ENCODE measurements at places on chromosomes 4 and X. TPM values are rescaled to one million over a fixed set of nuclear protein-coding genes. Genes with fewer than 3 reads are reported as not detected.

GRCh38 chrX:96776966-96777365, 92.3 kb downstream of the DIAPH2 start:
- H3K27me3 ChIP-seq, result no peaks in the 10 kb centered on the region
- no peak overlapping the region for H3K27ac ChIP-seq
- DNase-seq, result no peak
- H3K4me1 ChIP-seq, result no peaks in the 10 kb centered on the region
- H3K36me3 ChIP-seq, result no peaks in the 10 kb centered on the region

DNA sequence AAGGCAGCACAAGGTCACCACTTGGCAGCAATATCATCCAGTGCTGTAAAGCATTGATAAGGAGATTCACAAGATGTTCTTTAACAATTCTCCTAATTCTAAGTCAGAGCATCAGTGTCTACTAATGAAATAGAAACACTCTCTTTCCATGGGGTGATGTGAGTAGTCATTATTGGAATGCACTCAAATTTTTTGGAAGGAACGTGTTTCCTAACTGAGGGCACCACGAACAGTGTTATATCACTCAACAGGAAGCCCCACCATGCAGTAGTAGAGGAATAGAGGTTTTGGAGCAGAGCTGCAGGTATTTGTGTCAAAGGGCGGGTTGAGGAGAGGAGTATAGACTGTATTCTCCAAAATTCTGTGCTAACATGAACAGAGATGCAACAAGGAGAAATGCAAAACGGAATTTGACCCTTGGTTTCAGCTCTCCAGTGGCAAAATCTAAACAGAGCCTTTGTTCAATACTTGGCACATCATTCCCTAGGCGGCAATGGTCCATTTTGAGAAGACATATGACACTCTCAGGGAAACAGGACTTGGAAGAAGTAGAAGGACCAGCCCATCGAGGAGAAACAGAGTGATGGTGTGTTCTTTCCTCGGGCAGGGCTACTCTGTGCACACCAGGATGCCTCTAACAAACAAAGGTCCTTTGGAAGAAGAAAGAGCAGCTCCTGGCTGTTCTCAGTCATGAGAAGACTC, 98.9 kb downstream of the CPEB2 start:
- no peak for DNase-seq
- no peak overlapping the region for H3K4me3 ChIP-seq
- H3K4me1 ChIP-seq, result no peaks in the 10 kb centered on the region
- H3K27me3 ChIP-seq, result no peaks in the 10 kb centered on the region
- no peak overlapping the region for H3K27ac ChIP-seq

DNA sequence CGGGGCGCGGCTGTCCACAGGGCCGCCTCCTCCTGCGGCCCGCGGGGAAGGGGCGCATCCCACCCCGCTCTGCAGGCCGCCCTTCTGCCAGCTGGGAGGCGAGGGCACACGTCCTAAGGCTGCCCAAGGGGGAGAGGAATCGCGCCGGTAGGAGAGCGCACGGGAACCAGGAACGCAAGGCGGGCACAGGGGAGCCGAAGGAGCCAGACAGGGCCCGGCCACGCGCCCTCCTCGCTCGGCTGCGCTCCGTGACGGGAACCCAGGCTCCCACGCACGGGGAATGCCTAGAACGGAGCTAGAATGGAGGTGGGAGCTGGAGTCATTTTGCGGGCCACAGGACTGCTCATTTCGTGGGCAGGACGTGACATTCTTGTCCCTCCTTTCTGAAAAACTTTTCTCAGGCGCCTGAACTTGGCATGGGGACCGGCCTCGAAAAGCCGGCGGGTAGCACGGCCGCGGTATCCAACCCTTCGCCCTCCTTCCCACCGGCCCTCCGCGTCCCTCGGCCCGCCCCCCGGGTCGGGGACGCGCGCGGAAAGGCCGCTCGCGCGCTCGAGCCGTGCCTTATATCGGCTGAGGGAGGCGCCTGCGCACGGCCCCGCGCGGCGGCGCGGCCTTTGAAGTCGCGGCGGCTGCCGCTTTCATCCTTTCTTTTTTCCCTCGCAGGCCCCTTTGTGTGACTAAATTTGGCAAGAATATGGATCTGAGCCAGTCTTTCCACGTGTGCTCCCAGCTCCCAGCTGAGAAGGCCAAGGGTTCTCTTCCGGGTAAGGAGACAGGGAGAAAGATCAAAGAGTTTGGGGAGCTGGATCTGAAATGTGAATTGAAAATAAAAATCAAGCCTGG, 4.2 kb upstream of the LEF1 start:
- peak overlapping the region; percentile 71 for H3K4me3 ChIP-seq
- no peaks in the 10 kb centered on the region for H3K36me3 ChIP-seq
- peaks cover 33% of the 10 kb centered on the region for H3K4me1 ChIP-seq
- H3K27me3 ChIP-seq, result no peaks in the 10 kb centered on the region
- H3K27ac ChIP-seq, result peak overlapping the region; percentile 33
- DNase-seq, result peak; percentile 63

- no peak overlapping the region for H3K27ac ChIP-seq
- peaks cover 18% of the 10 kb centered on the region for H3K36me3 ChIP-seq
- H3K4me3 ChIP-seq, result no peak overlapping the region
Observed at GRCh38 chrX:130049821-130050220, 60.5 kb downstream of the ELF4 start.

- no peak for DNase-seq
- no peak overlapping the region for H3K27ac ChIP-seq
- H3K36me3 ChIP-seq, result no peaks in the 10 kb centered on the region
- H3K4me1 ChIP-seq, result no peaks in the 10 kb centered on the region
Observed at GRCh38 chr4:47413521-47413920, 50.0 kb downstream of the COMMD8 start.

- no peak overlapping the region for H3K4me3 ChIP-seq
- H3K36me3 ChIP-seq, result no peaks in the 10 kb centered on the region
- H3K4me1 ChIP-seq, result no peaks in the 10 kb centered on the region
- H3K27ac ChIP-seq, result no peak overlapping the region
- no peaks in the 10 kb centered on the region for H3K27me3 ChIP-seq
- no peak for DNase-seq
Observed at GRCh38 chr4:96375367-96375766, 535.5 kb downstream of the PDHA2 start.

DNA sequence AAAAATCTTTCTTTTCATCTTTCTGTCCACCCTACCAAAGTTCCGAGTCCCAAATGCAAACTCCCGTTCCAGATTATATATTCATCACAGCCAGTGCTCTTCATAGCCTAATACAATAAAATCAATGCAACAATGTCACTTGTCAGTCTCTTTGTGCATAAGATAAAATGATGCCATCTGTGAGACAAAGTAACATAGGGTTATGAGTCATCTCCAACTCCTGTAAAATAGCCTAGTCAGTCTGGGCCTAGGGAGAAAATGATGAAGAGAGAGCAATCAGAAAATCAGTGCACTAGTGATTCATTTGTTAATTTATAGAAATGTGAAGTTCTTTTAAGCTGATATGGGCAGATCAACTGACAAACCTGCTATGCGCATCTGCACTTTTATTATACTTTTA, 689.1 kb upstream of the DIAPH2 start:
- no peak overlapping the region for H3K27ac ChIP-seq
- H3K4me1 ChIP-seq, result no peaks in the 10 kb centered on the region
- H3K27me3 ChIP-seq, result no peaks in the 10 kb centered on the region
- no peaks in the 10 kb centered on the region for H3K36me3 ChIP-seq
- H3K4me3 ChIP-seq, result no peak overlapping the region

DNA sequence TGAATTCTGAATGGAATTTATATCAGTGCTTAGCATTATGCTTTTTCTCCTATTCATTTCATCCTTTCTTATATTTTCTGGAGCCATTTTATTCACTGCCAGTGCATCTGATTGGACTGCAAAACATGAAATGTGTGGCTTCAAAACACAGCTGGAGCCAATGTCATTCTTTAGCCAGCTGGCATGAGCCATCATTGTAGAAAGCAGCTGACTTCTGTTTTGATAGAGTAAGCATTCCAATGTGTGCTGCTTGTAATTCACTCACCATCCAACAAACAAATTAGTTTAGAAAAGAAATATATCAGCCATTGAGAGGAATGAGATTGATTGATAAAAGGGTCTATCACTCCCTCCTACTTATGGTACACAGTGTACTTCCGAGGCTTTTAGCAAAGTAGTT, 2616.0 kb downstream of the ARAP2 start:
- no peaks in the 10 kb centered on the region for H3K27me3 ChIP-seq
- H3K27ac ChIP-seq, result no peak overlapping the region
- no peaks in the 10 kb centered on the region for H3K36me3 ChIP-seq
- no peaks in the 10 kb centered on the region for H3K4me1 ChIP-seq

GRCh38 chrX:120023259-120023658, 54.2 kb downstream of the RHOXF2B start:
- no peaks in the 10 kb centered on the region for H3K4me1 ChIP-seq
- H3K36me3 ChIP-seq, result no peaks in the 10 kb centered on the region

DNA sequence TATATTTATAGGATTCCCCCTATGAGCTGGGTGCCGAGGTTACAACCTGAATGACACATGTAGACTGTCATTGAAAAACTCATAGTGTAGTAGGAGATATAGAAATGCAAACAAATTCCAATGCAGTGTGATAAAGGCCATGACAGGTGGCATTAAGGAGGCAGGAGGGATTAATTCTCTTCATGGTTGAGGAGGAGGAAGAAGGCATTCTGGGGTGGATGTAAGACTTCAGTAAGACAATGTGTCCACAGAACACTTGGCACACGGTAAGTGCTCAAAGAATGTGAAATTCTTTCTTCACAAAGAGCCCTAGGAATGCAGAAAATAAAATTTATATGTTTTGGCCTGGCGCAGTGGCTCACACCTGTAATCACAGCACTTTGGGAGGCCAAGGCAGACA, 136.5 kb downstream of the RBM47 start:
- no peak for DNase-seq
- H3K4me3 ChIP-seq, result no peak overlapping the region
- no peak overlapping the region for H3K27ac ChIP-seq

GRCh38 chrX:21845096-21845495, 5.7 kb downstream of the MBTPS2 start:
- H3K4me3 ChIP-seq, result no peak overlapping the region
- no peaks in the 10 kb centered on the region for H3K27me3 ChIP-seq
- no peaks in the 10 kb centered on the region for H3K4me1 ChIP-seq
- H3K27ac ChIP-seq, result no peak overlapping the region
- DNase-seq, result no peak

OPRPN gene
- not detected for polyA plus RNA-seq

FDCSP gene
- not detected for polyA plus RNA-seq

GRCh38 chr4:4711902-4712301, 147.6 kb upstream of the MSX1 start:
- DNase-seq, result no peak
- H3K4me1 ChIP-seq, result no peaks in the 10 kb centered on the region
- H3K4me3 ChIP-seq, result no peak overlapping the region
- H3K27ac ChIP-seq, result no peak overlapping the region
- no peaks in the 10 kb centered on the region for H3K27me3 ChIP-seq
- H3K36me3 ChIP-seq, result no peaks in the 10 kb centered on the region

FUNDC1 gene
- polyA plus RNA-seq, result 26.9 TPM

DNA sequence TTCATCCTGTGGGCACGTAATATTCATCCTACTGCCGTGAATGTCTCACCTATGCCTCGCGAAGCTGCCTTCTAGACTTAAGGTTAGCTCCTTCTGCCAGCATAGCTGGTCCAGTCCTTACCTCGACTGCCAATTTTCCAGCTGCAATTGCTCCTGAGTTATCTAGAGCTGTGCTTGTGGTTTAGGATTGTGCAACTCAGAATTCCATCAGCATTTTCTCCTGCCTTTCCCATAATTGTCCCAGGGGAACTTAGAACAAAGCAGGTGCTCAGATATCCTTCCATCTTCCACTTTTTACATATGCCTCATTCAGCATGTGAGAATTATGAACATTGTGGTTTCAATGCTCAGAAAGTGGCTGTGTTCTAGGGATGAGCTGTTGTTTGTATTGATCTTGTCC, 131.4 kb upstream of the ADGRL3 start:
- DNase-seq, result no peak
- no peaks in the 10 kb centered on the region for H3K4me1 ChIP-seq
- no peaks in the 10 kb centered on the region for H3K27me3 ChIP-seq
- H3K36me3 ChIP-seq, result no peaks in the 10 kb centered on the region

GRCh38 chrX:110491846-110492620, 133.4 kb downstream of the RTL9 start:
- no peaks in the 10 kb centered on the region for H3K4me1 ChIP-seq
- no peak for DNase-seq
- H3K27me3 ChIP-seq, result no peaks in the 10 kb centered on the region
- no peaks in the 10 kb centered on the region for H3K36me3 ChIP-seq
- no peak overlapping the region for H3K4me3 ChIP-seq
- H3K27ac ChIP-seq, result no peak overlapping the region

GAGE1 gene
- not detected for polyA plus RNA-seq

DNA sequence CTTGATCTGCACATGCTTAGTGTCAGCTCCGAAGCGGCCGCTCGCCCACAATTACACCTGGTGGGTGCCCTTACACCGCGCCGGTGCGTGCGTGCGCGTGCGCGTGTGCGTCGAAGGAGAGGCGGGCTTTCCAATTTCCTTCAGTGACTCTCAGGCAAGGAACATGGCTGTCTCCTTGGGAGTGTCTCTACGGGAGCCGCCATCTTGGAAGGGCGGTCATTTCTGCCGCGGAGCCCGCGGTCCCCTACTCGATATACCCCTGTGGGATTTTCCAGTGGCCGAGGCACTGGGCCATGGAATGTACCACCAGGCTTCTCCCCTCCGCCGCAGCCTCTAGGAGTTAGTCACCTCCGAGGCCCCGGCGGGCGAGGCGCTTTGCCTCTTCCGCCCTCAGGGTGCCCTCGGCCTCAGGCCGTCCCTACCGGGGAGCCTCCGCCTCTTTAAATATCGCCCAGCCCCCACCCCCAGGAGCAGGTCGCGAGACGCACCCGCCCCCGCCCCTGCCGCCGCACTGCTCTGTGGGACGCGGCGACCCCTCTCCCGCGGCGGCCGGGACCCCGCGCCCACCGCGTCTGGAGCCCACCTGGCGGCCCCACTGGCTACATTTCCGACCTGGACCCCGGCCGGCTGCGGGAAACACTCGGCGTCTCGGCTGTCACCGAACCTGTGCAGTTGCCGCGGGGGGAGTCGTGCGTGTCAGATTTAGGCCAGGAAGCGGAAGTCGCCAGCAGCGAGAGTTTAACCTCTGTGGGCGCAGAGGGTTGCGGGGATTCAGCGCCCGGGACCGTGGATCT, at the start of gene ZNF41:
ZNF41 (minus strand) TSS at position 711 of the 794 bp plus-strand sequence. CDS start 15,741 bp downstream, outside the sequence.
- peak within 1 kb of the TSS; percentile 80 for H3K27ac ChIP-seq
- DNase-seq, result peak; percentile 85
- no peaks in the 10 kb centered on the region for H3K27me3 ChIP-seq
